Colonic mucosa (tissue), 4 donors: ENCODE measurements at places on chromosomes 1 and 21.

GRCh38 chr1:168467452-168467851 lies 76.3 kb downstream of the XCL2 start:
- no peak for DNase-seq

- no peak for DNase-seq
Measured at GRCh38 chr1:116368241-116368640, 4.8 kb upstream of the ATP1A1 start.

DNA sequence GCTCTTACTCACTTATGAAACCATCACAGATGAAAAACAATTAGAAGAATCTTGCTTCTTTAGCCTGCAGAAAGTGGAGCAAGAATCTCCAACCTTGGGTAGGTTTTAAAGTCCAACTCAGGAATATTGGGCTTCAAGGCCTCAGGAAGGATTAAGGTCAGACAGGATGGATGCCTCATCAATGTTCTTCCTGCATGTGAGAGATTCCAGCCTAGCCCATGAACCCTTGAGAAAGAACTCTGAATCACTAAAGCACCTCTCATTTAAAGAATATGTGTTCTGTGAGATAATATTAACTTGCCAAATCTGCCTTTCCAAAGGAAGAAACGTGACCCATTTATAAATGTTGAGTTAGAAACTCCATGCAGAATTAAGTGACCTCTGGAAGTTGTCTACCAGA lies 345.2 kb upstream of the CAMK1G start:
- DNase-seq = no peak

DNA sequence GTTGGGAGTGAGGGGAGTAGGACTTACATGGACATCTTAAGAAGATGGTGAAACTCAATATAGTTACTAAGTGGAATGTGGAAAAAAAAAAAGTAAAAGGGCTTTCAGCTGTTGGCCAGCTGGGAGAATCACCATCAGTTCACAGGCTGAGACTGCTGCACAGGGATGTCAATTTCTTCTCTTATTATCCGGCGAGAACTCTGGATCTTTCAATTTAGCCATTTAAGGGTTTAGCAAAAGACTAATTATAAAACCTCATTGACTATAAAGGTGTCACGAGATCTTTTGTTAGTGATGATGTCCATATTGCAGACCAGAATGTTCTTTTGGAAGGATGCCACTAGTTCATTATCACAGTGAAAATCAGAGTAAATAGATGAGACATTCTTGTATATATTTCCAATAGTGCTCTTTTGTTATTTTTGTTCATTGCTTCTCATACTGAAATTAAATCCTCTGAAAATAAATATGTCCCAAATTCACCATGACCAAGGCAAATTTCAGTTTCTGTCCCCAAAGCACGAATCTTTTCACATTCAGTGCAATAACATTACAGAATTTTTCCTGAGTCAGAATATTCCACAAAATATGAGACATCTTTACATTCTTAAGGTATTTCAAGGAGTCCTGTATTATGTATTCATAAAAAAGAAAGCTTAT lies 266.1 kb downstream of the DNM3 start:
- DNase-seq = no peak

- DNase-seq = no peak
Measured at GRCh38 chr1:115829947-115830346, 11.0 kb downstream of the NHLH2 start.

DNA sequence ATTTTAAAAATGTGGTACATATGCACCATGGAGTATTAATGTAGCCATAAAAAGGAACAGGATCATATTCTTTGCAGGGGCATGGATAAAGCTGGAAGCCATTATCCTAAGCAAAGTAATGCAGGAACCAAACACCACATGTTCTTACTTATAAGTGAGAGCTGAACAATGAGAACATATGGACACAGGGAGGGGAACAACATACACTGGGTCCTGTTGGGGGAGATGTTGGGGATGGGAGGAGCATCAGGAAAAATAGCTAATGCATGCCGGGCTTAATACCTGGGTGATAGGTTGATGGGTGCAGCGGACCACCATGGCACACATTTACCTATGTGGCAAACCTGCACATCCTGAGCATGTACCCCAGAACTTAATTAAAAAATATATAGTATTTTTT lies 352.5 kb upstream of the KAZN start:
- no peak for DNase-seq

GRCh38 chr1:108847494-108847893 lies 9.4 kb downstream of the AKNAD1 start:
- no peak for DNase-seq

GRCh38 chr1:187262731-187263130 lies 434.0 kb downstream of the PLA2G4A start:
- DNase-seq = no peak

DNA sequence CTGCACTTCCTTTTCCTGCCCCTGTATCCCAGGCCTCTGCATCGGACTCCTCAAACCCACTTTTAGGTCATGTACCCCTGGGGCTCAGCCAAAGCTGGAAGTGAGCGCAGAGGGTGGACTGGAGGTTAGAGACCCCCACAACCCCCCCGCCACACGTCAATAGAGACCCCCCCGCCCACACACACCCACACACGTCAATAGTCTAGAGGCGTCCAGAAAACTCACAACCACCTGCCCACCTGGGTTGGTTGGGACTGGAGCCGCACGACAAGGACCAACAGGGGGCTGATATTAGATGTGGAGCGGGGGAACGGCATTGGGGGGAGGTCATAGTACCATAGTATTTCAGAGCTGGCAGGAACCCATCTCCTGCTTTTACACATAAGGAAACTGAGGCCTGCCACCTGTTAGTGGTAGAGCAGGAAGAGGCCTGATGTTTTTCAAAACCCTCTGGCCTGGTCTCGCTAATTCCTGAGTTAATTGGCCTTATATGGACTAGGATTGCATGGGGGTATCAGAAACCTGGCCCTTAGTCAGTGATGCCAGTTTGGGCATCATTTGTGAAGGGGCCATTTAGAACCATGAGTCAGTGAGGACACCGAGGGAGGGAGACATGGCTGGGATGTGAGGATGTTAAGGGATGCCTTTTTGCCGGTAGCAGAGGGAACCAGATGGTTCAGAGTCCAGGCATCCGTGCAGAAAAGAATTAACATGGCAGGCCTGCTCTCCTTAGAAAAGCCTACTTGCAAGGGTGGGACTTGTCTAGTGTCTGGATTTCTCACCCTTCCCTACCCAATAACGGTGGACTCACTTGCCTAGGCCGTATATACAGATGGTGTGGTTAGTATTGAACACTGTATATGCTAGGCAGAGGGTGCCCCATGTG lies 1.1 kb downstream of the NENF start:
- DNase-seq = no peak

DNA sequence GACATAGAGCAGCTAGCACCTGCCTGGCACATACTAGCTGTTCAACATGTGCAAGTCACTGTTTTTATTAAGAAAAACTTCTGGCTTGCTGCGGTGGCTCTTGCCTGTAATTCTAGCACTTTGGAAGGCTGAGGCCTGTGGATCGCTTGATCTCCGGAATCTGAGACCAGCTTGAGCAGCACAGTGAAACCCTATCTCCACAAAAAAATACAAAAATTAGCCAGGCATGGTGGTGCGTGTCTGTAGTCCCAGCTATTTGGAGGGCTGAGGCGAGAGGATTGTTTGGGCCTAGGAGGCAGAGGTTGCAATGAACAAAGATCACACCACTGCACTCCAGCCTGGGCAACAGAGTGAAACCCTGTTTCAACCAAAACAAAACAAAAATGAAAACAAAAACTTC lies 27.7 kb upstream of the C8B start:
- no peak for DNase-seq

DNA sequence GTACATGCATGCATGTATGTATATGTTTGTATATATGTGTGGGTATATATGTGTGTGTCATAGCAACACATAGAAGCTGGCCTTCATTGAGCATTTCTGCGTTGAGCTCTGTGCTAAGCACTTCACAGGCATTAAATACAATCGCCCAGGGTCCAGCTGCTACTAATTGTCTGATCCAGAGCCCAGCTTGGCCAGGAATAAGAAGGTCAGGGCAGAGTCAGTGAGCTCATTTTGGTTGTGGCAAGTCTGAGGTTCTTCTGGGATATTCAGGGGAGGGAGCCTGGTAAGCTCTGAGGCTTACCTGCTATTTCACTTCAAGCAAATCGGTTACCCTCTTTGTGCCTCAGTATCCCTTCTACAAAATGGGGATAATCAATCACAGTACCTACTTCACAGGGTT lies 59.6 kb downstream of the FOXO6 start:
- no peak for DNase-seq

DNA sequence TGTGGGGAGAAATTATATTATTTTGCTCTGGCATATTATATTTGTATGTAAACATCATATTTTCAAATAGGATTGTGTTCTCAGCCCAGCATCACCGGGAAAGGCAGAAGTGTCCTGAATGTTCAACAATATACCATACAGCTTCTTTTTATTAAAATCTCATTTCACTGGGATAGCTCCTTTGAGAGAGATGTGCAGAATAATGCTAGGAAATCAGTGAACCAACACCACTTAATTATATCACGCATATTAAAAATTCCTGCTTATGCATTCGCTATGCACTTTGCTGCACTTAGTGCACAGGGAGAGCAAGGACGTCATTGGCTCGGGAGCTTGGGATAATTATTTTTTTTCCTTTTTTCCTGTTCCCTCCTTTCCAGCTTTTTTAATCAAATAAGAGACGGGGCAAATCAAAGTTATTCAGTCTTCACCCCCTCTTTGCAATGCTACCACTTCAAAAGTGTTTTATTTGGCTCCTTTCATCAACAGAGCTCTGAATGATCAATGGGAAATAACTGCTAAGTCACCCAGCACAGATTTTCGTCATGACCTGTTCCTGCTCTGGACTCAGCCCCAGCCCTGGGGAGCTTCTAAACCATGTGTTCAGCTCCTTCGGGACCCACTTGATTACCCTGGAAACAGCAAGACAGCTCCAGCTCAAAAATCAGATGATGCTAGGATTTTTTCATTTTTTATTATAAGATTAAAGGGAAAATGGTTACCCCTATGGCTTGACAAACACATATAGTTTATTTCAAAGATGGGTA lies 165.5 kb upstream of the DUSP10 start:
- DNase-seq = no peak

DNA sequence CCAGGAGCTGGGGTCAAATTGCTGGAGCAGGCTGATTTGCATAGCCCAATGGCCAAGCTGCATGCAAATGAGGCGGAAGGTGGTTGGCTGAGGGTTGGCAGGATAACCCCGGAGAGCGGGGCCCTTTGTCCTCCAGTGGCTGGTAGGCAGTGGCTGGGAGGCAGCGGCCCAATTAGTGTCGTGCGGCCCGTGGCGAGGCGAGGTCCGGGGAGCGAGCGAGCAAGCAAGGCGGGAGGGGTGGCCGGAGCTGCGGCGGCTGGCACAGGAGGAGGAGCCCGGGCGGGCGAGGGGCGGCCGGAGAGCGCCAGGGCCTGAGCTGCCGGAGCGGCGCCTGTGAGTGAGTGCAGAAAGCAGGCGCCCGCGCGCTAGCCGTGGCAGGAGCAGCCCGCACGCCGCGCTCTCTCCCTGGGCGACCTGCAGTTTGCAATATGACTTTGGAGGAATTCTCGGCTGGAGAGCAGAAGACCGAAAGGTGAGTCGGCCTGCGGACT lies at the start of gene GADD45A:
GADD45A (plus strand) TSS at position 135 of the 491 bp plus-strand sequence; CDS start at position 429, 294 bp downstream.
- DNase-seq = peak; percentile 99

- peak; percentile 28 for DNase-seq
Measured at GRCh38 chr1:52955129-52955970, 28.3 kb downstream of the SCP2 start.

- DNase-seq = no peak
Measured at GRCh38 chr1:69649383-69649990, 81.8 kb downstream of the LRRC7 start.

DNA sequence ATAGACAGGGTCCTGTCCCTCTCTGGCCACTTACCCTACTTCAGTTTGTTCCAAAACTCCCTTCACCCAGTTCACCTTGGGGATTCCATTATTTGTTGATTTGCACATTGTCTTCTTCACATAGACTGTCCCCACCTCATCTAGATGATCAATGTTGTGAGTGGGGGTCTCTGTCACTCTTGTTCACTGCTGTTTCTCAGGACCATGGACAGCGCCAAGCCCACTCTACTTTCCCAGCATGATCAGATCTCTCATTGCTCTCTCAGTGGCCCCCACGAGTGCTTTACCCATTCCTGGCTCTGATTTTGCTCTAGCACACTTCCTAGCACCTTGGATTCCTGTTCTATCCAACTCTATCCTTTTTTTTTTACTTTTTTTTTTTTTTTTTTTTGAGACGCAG lies 45.4 kb upstream of the IGSF21 start:
- no peak for DNase-seq

GRCh38 chr1:44806025-44806703 lies 987 bp downstream of the DYNLT4 start:
- no peak for DNase-seq

DNA sequence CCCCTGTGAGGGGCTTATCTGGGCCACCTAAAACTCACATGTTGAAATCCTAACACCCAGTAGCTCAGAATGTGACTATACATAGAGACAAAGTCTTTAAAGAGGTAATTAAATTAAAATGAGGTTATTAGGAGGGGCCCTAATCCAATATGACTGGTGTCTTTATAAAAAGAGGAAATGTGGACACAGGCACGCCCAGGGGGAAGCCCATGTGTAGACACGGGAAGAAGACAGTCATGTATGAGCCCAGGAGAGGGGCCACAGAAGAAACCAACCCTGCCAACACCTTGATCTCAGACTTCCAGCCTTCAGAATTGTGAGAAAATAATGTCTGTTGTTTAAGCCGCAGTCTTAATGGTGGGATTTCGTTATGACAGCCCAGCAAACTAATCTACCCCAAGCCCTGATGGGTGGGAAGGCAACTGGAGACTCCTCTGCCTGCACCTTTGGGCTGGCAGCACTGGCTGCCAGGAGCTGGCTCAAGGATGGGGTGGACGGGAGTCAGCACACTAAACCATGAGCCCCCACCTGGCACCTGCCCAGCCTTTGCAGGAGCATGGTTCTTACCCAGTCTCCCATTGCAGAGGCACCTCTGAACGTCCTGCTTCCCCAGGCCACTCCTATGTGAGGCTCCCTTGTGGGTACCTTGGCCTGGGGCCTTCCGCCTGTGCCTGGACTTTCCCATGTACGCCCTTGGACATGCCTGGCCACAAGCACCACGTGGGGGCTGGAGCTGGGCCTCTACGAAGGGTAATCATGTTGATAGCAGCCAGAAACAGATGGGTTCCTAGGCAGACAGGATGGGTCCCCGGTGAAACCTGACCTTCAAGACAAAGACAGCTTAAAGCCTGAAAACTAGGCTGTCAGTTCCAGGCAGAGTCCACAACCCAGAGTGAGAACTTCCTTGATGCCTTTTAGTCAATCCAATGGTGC lies 57.1 kb upstream of the DMRTB1 start:
- DNase-seq = peak; percentile 9

DNA sequence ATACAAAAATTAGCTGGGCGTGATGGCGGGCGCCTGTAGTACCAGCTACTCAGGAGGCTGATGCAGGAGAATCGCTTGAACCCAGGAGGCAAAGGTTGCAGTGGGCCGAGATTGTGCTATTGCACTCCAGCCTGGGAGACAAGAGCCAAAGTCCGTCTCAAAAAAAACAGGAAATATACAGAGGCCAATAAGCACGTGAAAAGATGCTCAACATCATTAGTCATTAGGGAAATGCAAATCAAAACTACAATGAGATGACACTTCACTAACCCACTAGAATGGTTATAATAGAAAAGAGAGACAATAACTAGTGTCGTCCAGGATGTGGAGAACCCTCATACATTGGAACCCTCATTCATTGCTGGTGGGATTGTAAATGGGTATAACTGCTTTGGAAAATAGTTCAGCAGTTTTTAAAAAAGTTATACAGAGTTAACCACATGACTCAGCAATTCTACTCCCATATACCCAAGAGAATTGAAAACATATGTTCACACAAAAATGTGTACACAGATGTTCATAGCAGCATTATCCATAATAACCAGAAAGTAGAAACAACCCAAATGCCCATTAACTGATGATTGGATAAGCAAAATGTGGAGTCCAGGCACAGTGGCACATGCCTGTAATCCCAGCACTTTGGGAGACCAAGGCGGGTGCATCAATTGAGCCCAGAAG lies 6.4 kb upstream of the E2F2 start:
- no peak for DNase-seq
